Hippocampal formation (tissue), 2 donors: ENCODE measurements at places on chromosomes 3 and 15.

DNA sequence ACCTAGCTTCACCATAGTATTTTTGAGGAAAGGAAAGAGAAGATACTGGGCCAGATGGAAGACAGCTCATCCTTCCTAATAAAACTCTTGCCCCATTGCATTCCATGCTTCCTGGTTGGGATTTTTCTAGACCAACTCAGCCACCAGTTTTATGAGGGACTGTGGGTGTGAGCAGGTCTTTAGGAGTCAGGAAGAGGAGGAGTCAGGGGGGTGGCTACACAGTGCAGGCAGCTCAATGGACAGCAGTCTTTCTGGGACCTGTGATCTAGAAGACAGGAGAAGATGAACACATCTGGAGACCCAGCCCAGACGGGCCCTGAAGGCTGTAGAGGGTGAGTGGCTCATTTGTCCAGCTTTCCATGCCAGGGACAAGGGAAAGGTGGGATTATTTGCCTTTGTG, at the start of gene NOX5:
TSS of gene NOX5 (plus strand) at position 242 of the 400 bp plus-strand sequence. CDS start at position 283, 41 bp downstream.
- DNase-seq = no peak

- DNase-seq = no peak
Observed at GRCh38 chr15:78629716-78630065, 8.9 kb upstream of the CHRNA3 start.

- DNase-seq = peak; percentile 56
Observed at GRCh38 chr3:42654331-42655201, 1.1 kb downstream of the ZBTB47 start.

- no peak for DNase-seq
Observed at GRCh38 chr3:36525115-36525801, 145.0 kb downstream of the STAC start.

GRCh38 chr3:138366006-138366759, 17.8 kb downstream of the MRAS start:
- DNase-seq = no peak

DNA sequence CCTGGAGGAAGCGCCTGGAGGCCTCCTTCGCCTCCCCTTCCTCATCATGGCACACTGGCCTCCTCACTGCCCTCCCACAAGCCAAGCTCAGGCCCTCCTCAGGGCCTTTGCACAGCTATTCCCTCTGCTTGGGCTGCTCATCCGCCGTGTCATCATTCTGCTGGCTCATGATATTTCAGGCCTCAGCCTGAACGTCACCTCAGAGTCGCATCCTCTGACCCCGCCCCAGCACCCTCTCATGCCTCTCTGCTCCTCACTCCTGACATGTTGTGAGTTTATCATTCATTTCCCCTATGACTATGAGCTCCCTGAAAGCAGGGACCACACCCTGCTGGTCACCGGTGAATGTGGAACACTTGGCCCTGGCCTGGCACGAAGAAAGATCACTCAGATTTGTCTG, 20.7 kb upstream of the POC1A start:
- no peak for DNase-seq
